ENCODE measurements at places on chromosomes 7 and 10. TPM values are rescaled to one million over a fixed set of nuclear protein-coding genes. Genes with fewer than 3 reads are reported as not detected.
A peak's percentile ranks its signal among the peaks of the same experiment; 100 is the strongest.

CREB5 gene
- 52.7 TPM for total RNA-seq

HOXA13 gene
- 1.4 TPM for total RNA-seq

OR6V1 gene
- not detected for total RNA-seq

HPSE2 gene
- 3.1 TPM for total RNA-seq

FRAT2 gene
- total RNA-seq = 10.7 TPM

STEAP2 gene
- total RNA-seq = 14.6 TPM

CASD1 gene
- 37.0 TPM for total RNA-seq

DNA sequence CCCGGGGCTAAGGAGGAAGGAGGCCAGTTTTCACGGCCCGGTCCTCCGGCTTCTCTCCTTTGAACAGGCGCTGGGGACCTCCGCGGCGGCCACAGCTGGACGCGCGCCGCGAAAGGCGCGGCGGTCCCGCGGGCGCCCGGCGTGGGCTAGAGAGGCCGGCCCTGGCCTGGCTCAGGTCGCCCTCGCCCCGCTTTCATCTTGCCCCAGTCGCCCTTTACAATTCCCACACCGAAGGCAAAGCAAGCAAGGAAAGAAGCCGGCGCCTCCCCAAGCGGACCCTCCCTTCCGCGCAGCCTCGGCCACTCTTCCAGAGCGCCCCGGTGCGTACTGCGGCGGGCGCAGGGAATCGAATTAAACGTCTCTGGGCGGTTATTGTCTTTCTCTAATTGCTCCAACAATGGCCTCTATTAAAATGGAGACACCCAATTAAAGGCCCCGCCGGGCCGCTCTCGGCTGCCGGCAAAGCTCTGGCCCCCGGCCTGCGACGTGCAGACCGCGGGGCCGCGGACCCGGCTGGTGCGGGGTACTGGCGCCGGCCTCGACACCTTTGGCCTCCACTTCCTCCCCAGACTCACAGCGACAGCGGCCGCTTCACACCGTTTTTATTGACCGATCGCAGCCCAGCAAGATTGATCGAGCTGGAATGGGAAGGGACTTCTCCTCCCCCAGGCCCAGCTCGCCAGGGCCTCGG is 4.5 kb upstream of the GATA3 start:
- no peak for DNase-seq

GRCh38 chr10:97490592-97490991 is 7.6 kb downstream of the MMS19 start:
- DNase-seq = no peak

GRCh38 chr7:24346129-24346528 is 62.1 kb downstream of the NPY start:
- no peak for DNase-seq

- DNase-seq = no peak
These were observed 39.4 kb downstream of the FBXW4 start for GRCh38 chr10:101655570-101655969.

- DNase-seq = peak; percentile 43
These were observed 12.2 kb upstream of the RSBN1L start for GRCh38 chr7:77684030-77684429.

GRCh38 chr7:55490099-55490498 is 82.2 kb downstream of the VOPP1 start:
- no peak for DNase-seq

DNA sequence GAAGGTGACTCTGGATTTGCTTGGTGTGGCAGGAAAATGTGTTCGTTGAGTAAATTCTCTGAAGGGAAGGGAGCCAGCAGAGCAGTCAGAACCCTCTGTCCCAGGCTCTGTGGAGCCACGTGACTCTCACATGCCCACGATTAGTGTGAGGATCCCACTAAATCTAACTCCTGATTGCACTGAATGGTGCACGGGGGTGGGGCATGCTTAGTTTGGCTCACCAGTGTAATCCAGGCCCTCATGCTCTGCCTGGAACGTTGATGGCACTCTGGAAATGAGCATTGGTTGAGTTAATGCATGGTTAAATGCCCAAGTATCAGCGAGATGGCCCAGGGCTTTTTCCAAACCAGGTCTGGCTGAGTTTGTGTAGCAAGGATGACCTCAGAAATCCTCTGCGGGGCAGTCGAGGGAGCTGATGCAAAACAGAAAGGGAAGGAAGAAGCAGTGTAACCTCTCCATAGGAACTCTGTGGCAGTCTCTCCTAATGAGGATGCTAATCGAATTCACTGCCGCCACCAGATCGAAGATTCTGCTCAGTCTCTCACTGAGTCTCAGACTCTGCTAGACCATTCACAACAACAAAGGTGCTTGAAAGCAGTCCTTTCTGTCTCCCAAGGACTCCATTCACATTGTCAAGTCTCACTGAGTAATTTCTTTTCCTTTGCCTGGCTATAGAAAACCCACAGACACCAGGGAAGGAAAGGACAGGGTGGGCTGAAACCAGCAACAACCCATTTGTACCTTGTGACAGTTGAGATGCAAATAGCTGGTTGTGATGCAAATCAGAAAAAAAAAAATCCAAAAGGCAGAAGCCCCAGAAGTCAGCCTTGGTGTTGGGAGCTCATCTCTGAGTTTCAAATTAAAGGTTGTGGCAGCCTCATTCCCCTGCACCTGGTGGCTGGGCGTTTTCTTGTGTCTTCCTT is 98.1 kb downstream of the C10orf105 start:
- DNase-seq = no peak

GRCh38 chr10:88990384-88991160 is at the start of gene FAS:
Gene FAS (plus strand): TSS chr10:88990798. CDS start chr10:88990877, 79 bp downstream.
- no peak for DNase-seq

GRCh38 chr7:44065431-44066110 is at the start of gene PGAM2:
Gene PGAM2 (minus strand): TSS chr7:44065567. CDS start chr7:44065529, 38 bp downstream.
- DNase-seq = no peak

DNA sequence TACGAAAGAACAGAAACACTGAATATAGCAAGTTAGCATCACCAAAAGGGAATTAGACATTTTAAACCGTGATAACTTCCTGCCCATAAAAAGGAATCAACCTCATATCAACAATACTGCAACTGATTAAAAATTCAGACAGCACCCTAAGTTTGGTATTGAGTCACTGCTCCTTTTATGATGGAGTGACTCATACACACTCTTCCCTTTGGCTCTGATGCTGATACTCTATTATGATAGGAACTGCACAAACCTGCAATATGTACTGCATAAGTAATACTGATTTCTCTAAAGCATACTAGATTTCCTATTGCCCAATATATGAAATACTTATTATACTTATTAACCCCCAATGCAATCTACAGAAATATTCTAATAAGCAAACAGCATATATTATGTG is 118.7 kb downstream of the PARD3 start:
- no peak for DNase-seq

DNA sequence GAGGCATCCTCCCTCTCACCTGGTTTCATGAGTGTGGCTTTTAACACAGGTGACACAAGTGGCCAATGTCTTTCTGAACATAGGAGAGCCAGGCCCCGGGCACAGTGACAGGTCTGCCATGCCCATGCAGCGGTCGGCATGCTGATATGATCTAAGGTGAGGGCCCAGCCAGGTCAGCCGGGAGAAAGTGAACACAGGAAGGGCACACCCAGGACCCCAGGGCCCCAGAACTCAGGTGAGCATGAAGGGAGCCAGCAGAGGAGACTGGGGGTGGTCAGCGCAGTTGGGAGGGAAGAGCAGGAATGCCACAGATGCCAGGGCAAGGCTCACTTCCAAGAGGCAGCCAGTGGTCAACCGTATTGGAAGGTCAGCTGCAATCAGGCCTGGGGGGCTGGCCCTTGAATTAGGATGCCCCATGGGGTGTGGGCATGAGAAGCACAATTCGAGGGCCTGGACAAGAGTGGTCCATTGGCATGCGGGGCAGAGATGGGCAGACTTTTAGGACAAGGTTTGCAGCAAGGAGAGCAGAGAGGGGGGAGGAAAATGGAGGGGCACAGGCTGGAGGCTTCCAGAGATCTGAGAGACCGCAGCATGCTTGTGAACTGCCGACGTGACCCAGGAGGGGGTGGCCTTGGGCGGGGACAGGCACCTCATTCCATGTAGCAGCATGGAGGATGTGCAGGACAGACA is 3.9 kb upstream of the INPP5A start:
- DNase-seq = no peak

DNA sequence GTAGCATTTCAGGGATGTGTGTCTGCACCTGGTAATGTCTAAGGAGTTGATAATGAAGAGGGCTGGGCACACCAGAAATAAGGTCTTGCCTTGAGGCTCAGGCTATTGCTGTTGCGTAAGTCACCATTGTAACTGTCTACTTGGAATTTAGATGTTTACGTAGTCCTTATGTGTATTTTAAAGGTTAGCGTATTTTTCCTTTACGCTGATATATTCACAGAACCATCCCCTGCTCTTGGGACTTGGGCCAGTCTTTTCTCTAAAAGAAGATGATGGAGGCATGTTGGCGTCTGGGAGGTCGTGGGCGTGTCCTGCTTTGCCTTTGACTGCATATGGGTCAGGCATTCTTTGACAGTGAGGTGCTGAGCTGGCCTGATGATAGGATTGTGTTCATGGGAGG is 14.7 kb downstream of the WDR37 start:
- DNase-seq = no peak

DNA sequence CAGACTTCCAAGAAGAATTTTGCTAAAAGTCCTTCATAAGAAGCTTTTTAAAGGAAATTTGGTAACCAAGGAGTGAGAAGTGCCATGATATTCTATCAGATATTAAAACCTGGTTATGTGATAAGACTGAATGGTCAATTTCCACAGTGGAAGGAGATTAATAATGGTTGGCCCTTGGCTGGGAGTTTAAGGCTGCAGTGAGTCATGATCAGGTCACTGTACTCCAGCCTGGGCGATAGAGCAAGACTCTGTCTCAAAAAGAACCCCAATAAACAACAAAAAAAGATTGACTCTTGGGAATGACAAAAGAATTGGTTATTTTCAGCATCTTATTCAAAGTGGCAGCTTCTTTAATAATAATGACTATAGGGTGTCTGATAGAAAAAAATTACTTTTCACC is 37.2 kb downstream of the EXOC4 start:
- no peak for DNase-seq

DNA sequence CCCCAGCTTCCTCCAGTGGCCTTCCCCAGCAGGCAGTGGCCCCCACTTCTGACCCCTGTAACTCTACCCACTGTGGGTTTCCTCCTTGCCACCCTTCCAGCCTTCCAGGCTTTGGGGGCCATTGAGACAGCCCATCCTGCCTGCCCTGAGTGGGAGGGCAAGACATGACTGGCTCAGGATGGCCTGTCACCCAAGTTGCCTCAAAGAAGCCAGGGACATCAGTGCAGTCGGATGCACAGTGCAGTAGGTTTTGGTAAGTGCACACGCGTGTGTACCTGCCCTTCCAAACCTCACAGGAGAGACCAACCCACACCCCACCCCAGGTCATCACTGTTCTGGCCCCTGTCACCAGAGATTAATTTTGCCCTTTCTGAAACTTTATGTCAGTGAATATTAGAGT is 22.7 kb downstream of the ZMIZ2 start:
- no peak for DNase-seq

DNA sequence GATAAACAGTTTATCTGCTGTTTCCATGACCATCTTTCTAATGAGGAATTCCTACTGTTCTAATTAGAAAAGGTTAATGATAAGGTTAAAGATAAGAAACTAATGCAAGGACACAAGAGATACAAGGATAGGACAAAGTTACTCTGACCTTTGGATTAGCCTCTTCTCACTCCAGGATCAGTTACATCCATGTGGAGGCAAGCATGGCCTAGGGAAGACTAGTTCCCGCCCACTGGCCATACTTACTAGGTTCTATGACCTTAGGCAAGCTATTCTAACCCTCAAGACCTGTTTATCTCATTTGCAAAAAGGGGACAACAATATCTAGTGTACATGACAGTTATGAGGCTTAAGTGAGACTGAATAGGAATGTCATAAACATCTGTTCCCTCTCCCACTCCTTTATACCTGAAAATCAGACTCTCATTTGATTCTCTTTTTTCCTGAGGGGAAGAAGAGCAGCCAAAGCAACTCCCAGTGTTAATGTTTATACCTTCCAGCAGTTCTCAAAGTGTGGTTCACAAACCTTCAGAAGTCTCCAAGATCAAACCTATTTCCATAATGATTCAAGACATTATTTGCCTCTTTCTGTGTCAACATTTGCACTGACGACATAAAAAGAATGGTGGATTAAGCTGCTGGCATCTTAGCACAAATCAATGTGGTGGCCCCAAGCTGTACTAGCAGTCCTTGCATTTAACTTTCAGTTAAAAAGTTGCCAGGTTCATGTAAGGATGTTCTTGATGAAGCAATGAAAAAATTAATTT is 72.0 kb downstream of the SRPK2 start:
- no peak for DNase-seq

- no peak for DNase-seq
These were observed 247.3 kb downstream of the ETV1 start for GRCh38 chr7:13742126-13742525.

- no peak for DNase-seq
These were observed 61.8 kb upstream of the DOCK1 start for GRCh38 chr10:126843299-126843934.

GRCh38 chr7:156493942-156494341 is 146.6 kb upstream of the RNF32 start:
- DNase-seq = no peak

- peak; percentile 51 for DNase-seq
These were observed 108.4 kb downstream of the SFMBT2 start for GRCh38 chr10:7302392-7302906.

DNA sequence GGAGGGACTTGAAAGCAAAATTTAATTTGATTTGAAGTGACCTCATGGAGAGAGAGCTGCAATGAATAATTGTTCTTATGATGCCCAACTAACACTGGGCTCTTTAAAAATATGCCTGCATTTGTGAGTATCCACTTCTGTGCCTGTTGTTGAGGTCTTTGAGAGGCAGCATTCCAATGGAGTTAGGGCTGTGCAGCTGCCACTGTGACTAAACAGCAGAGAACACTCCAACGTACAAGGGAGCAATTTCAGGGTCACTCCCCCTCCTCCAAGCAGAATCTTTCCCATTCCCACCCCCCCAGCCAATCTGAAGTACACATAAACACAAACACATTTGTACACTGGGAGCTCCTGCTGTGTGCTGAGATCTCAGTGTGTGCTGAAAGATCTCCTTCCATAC is 28.0 kb upstream of the GSAP start:
- DNase-seq = no peak

GRCh38 chr10:103540722-103541121 is 47.2 kb downstream of the NEURL1 start:
- DNase-seq = no peak

DNA sequence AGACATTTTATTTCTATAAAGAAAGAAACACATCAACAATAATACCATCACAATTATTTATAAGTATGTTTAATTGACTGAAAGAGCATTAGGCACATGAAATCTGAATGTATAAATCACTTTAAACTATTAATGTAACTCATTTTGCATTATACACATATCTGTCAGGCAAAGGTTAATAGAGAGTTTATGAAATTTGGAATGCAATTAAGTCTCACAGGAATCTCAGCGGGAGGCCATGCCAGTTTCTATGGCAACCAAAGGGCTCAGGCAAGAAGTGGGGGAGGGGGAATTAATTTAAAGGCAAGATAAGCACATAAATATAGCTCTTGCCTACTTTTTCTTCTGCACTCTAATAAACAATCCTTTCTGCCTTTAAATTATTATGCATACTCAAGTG is 152.6 kb downstream of the SLC16A9 start:
- no peak for DNase-seq

DNA sequence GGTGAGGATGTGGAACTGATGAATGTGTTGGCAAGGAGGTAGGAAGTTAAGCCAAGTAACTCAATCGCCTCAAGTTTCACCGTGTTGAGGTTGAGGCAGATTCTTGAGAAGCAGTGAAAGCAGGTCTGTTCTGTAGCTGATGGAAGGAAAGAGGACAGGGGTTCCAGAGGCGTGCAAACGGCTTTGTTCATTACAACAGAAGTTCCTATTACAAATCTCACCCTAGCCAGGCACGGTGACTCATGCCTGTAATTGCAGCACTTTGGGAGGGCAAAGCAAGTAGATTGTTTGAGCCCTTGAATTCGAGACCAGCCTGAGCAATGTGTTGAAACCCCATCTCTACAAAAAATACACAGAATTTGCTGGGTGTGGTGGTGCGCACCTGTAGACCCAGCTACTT is 36.9 kb upstream of the PTF1A start:
- no peak for DNase-seq

Data from skin of body (tissue), 3 donors.